ENCODE measurements at places on chromosomes 2 and 18.

- no peak for DNase-seq
Observed at GRCh38 chr2:95041060-95041823, 15.7 kb downstream of the MAL start.

GRCh38 chr2:3656762-3657721 lies 958 bp upstream of the ALLC start:
- no peak for DNase-seq

DNA sequence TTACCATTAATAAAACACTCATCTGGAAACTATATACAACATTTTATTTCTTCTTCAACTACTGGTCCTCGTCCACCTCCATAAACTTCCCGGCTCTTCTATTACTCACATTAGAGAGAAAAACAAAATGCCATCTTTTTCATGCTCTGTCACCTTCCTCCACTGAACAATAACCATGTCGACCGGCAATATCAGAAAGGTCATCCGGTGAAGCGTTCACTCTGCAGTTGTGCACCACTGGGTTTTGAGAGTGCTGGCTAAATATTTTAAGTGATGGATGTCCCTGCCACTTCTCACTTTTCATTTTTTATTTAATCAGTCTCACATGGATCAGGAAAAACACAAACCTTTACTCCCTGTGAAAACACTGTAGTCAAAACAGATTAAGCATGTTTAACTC lies 48.2 kb downstream of the SPP2 start:
- DNase-seq: peak; percentile 66

DNA sequence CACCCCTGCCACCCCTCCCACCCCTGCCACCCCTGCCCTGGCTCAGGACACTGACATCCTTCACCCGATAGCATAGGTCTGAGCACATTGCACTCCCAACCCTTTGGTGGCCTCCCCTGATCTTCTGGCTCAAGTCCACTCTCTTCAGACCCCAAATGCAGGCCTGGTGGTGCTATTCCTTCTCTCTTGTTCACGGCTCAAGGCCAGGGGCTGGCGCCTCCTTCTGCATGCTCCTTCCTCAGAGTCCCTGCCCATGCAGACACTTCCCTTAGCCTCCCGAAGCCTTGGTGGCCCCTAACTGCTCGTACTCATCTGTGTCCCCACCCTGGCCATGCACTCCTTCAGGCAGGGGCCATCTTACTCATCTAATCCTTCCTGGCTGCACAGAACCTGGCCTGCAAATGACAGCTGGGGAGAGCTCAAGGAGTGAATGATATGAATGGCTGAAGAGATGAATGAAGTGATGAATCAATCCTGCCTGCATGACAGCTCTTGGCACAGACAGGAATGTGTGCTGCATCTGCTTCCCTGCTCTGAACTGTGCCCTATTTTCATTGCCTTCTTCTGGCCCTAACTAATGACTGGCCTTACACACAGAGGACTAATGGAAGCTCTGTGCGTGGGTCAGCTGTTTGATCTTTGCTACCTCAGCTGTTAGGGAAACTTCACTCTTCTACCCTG lies 290.8 kb downstream of the DYSF start:
- peak; percentile 55 for DNase-seq

GRCh38 chr2:152557273-152557888 lies 159.9 kb downstream of the PRPF40A start:
- DNase-seq: no peak

- DNase-seq: no peak
Observed at GRCh38 chr2:71922499-71923142, 225.0 kb downstream of the CYP26B1 start.

DNA sequence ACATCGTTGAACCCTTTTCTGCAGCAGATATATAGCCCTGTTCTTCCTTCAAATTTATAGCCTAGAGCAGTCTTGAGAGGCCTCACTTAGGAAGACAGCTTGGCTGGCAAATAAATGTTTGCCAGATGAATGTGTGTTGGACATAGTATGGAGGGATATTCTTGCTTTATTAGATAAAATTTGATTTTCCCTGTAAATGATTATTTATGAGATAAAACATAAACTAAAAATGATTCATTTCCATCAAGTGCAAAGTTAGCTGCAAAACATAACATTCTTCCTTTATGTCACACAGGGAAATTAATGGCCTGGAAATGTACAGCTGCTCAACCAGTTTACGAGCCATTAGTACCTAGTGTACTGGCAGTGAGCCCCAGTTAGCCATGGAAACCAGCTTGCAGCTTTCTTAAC lies 82.5 kb downstream of the LIMS1 start:
- DNase-seq: peak; percentile 74

- DNase-seq: no peak
Observed at GRCh38 chr2:225462945-225463344, 63.4 kb downstream of the NYAP2 start.

- DNase-seq: no peak
Observed at GRCh38 chr2:152425765-152426727, 91.1 kb downstream of the FMNL2 start.

DNA sequence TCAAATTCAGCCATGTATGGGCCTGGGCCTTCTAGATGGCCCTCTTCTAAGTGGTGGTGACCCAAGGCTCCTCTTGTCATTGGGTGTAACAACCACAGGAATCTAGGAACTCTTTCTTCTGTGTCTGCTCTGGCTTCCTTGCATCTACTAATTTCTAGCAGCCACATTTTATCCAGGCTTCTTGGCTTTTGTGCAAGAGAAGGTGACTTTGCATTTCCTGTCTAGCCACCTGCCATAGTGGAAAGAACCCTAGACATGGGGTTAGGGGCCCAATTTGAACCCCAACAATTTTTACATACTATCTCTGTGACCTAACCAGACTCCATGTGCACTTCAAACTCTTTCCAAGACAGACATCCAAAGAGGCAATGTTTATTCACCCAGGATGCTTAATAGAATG lies 25.1 kb downstream of the SMYD1 start:
- DNase-seq: no peak

- DNase-seq: no peak
Observed at GRCh38 chr2:76862901-76863300, 659.3 kb downstream of the LRRTM4 start.

- DNase-seq: no peak
Observed at GRCh38 chr2:172804423-172804822, 68.8 kb downstream of the RAPGEF4 start.

- DNase-seq: no peak
Observed at GRCh38 chr18:61637905-61638595, 254.8 kb downstream of the RNF152 start.

DNA sequence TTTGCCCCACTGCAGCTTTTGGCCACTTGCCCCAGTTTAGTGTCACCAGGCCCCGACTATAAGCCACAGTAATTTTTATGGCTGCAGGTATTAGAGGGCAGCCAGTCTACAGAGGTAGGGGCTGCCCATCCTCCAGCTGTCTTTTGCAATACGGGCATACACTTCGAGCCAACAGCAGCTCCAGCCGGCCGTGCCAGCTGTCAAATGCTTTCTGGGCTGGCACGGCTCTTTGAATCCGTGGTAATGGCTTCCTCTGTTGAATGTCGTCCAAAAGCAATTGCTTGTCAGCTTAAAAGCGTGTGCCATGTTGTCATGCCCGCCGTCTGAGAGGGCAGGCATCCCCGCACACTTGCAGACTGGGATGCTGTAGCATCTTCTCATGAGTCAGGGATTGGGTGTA lies 41.3 kb downstream of the BCL2L11 start:
- no peak for DNase-seq

DNA sequence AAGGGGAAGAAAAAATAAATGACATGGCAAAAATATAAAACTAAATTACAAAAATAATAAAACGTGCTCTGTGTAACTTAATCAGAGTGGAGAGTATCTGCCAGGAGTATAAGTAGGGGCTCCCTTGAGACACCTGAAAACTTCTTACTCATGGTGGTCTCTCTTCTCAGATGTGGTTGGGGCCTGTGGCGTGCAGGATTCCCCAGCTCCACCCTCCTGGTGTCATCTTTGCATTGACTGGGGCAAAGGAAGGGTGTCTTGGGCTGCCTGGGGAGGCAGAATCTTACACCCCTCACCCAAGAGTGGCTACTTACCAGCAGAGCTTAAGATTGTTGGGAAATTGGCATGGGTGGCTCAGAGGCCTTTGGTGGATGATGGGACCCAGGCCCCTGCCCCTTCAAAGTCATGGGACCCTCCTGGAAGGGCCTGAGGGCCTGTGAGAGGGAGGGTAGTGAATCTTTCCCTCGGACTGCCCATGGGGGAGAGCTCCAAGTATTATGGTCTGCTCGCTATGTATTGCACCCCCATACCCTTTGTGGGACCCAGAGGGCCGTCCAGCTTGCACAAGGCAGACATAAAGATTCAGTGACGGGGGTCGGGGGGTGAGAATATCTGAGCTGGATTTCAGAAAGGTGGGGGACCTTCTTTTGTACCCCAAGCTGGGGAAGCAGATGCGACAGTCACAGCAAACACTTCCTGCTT lies 6.9 kb upstream of the TRAF3IP1 start:
- no peak for DNase-seq

DNA sequence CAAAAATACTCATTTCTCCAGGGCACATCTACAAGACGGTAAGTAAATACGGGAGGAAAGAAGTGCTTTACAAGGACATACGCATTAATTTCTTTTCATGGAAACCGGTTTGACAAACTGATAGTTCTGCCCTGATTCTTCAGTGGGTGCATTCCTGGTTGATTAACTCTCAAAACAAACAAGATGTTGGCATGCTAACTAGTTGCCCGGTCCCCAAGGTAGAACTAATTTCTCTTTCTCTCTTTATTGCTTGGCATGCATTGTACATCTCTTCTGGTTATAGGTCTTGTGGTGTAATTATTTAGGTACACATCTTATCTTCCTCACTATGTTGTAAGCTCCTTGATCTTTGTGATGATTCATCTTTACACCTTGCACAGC lies 46.9 kb upstream of the SPATS2L start:
- DNase-seq: no peak

All from RCC 7860 (cell line).